CD8-positive, alpha-beta T cell (primary cell): ENCODE measurements at places on chromosomes 11 and 22. TPM values are rescaled to one million over a fixed set of nuclear protein-coding genes. Genes with fewer than 3 reads are reported as not detected.

The NRIP3 gene
- 10.1 TPM for total RNA-seq

- DNase-seq: no peak
These were observed 10.8 kb downstream of the DHCR7 start for GRCh38 chr11:71437399-71437798.

DNA sequence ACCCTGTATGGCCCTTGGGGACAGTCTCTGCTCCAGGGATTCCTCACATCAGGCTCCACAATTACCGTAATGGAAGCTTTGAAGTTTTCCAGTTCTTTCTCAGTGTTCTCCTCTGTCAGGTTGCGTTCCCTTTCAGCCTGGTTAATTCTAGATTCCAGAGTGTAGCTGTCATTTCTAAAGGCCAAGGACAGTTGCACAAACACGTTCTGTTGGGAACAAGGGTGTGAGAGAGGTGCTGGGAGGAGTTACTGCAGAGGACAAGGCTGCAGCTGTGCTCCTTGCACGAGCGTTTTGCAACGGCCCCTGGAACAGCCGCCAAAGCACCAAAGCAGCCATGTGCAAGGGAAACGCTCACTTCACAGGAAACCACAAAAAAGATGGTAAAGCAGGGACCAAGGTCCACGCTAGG lies 35.9 kb upstream of the LYVE1 start:
- DNase-seq: no peak

The TREH gene
- total RNA-seq: not detected

DNA sequence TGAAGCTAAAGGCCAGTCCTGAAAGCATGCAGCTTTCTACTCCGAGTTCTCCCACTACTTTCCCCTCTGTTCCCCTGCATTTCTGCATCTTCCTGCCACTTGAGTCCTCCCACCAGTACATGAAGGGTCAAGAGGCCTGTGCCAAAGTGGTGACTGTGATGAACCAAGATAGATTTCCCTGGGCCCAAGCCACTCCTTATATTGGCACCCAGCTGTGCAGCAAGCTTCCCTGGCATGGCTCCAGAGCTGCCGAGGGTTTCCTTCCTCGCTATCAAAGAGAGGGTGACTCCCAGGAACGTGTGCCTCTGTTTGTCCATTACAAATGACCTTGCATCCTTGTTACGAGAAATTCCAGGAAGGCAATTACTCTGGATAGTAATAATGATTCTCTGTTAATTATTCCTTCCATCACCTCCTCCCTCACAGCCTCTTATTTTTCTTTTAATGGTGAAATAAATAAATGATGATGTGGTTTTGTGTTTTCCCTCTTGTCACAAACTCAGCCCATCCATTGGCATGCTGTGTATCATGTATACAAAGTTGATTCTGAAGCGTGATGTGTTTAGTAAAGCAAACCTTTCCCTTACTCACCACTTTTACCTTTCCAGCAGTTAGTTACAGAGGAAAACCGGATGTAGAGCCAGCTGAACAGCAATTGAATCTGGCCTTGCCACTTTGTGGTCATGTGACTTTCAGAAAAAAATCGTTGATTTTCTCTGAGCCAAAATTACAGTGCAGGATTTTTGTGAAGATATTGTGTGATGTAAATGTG lies 8.3 kb downstream of the SRSF8 start:
- no peak for DNase-seq

- DNase-seq: peak; percentile 56
These were observed 20.8 kb upstream of the IL18BP start for GRCh38 chr11:71977743-71978418.

DNA sequence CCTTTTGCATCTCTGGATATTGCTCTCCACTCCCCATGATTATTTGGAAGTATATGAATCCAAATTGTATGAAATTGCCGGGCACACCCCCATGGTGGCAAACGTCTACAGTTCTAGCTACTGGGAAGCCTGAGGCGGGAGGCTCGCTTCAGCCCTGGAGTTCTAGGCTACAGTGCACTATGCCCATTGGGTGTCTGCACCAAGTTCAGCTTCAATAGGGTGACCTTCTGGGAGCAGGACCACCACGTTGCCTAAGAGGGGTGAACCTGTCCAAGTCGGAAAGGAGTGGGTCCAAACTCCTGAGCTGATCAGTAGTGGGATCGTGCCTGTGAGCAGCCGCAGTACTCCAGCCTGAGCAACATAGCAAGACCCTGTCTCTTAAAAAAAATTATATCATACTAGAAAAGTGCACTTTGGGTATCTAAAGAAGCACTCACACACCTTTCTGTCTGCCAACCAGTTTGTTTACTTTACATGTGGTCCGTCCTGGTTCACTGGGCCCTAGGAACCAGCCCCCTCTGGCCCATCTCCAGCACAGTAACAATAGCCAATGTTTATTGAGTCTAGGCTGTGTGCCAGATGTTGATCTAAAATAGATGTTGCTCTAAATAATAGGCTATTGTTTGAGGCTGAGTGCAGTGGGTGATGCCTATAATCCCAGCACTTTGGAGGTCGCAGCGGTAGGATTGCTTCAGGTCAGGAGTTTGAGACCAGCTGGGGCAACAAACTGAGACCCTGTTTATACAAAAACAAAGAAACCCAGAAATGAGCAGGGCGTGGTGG lies 16.4 kb upstream of the KAT5 start:
- DNase-seq: no peak

The EMID1 gene
- not detected for total RNA-seq

- no peak for DNase-seq
These were observed 260.7 kb downstream of the MN1 start for GRCh38 chr22:27540656-27541396.

The POLDIP3 gene
- 96.4 TPM for total RNA-seq
